ENCODE measurements at places on chromosomes 3 and 15.
A peak's percentile ranks its signal among the peaks of the same experiment; 100 is the strongest.

DNA sequence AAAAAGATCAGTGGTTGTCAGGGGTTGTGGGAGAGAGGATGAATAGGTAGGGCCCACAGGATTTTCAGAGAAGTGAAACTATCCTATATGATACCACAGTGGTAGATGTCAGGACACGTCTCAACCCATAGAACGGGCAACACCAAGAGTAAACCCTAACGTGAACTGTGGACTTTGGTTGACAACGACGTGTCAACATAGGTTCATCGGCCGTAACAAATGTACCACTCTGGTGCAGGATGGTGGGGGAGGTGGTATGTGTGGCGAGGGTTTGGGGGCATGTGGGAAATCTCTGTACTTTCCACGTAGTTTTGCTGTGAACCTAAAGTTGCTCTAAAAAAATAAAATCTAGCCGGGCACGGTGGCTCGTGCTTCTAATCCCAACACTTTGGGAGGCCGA is 13.0 kb upstream of the PIGZ start:
- no peak for DNase-seq

DNA sequence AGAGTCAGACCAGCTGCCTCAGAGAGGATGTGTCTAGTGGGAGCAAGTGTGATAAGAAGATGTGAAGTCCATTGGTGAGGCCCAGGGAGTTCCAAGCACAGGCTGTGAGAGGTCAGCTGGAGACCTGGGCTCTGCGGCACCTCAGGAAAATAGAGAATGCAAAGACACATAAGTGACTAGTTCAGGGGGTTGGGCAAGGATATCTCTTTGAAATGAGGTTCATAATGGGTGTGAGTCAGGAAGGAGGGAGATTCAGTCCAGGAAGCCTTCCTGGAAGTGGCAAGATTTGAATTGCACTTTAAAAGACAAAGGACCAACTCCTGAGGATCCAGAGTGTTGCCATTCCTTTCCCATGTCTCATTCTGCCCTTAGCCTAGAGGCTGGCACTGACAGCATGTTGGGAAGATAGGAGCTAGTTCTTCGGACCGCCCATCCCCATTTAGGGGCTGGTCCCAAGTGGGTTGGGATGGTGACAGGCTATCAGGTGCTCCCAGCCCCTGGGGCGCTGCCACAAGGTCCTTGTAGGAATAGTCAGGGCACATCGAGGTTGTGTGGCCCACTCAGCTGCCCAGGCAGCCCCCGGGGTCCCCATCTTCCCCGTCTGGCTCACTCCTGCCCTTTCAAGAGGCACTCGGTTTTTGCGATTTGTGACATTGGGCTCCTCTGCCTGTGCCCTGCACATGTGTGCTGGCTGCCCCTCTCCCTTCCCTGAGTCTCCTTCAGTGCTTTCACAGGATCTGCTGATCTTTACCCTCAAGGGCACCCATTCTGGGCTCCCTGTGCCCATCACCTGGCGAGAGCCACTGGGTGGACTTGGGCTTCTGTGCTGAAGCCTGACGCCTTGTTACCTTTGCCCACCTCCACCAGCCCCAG is 23.7 kb downstream of the ESYT3 start:
- DNase-seq, result no peak

GRCh38 chr15:99059010-99059981 is 45.6 kb upstream of the SYNM start:
- DNase-seq, result peak; percentile 14

GRCh38 chr15:49155834-49156627 is 632 bp upstream of the COPS2 start:
- DNase-seq, result no peak

DNA sequence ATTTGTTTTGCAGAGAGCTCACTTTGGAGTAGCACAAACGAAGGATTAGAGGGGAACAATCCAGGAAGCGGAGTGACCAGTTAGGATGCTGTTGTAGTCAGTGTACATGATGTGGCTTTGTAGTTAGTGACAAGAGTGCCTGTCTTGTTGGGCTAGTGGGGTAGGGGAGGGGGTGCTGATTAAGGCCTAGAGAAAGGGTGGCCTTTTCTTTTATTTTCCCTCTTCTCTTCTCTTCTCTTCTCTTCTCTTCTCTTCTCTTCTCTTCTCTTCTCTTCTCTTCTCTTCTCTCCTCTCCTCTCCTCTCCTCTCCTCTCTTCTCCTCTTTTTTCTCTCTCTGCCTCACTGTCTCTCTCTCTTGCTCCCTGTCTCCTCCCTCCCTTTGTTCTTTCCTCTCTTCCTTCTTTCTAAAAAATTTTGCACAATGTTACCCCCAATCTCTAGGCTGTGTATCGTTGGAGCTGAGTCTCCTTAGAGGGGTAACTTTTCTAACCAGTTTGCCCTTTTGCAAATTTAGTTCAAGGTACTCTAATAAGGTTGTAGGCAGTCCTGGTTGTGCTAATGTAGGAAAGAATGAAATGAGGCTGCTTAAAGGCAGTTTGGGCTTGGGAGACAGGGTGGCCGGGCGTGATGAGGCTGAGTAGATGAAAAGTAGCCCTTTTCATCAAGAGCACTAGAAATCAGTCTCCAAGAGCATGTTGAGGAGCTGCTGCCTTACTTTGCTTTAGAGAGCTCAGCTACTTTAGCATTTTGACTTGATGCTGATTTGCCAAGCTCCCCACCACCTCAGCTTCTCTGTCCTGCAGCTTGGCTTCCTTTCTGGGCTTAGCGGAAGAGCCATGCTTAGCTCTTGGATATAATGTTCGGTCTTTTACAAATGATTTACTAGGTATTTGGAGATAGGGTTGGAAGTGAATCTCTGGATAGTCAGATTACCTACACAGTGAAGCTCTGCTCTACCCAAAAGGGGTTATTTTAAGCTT is 58.6 kb downstream of the SV2B start:
- no peak for DNase-seq

- no peak for DNase-seq
These were observed 85.9 kb downstream of the AQR start for GRCh38 chr15:34883633-34884032.

GRCh38 chr3:55474213-55474632 is 12.9 kb downstream of the WNT5A start:
- DNase-seq, result no peak

GRCh38 chr3:57949785-57950615 is 58.2 kb upstream of the FLNB start:
- no peak for DNase-seq

GRCh38 chr3:158402590-158402989 is 168.4 kb upstream of the MLF1 start:
- no peak for DNase-seq

DNA sequence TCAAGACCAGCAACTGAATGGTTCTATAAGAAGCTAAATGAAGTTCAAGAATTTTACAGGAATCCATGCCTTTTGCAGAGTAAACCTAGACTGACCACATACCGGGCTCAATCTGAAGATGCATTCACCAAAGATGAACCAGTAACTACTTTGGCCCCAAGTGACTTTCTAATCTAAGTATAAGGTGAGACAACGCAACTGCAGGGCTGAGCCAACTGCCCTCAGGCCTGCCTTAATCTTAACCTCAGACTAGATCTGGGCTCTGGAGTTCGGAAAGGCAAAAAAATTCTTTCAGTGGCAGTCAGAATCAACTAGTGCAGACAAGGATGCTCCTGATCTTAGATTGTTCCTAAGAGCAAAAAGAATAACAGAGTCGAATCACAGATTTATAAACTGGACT is 48.3 kb downstream of the EXD1 start:
- no peak for DNase-seq
